Right renal pelvis (tissue), 4 donors: ENCODE measurements at places on chromosomes 11 and 22.

DNA sequence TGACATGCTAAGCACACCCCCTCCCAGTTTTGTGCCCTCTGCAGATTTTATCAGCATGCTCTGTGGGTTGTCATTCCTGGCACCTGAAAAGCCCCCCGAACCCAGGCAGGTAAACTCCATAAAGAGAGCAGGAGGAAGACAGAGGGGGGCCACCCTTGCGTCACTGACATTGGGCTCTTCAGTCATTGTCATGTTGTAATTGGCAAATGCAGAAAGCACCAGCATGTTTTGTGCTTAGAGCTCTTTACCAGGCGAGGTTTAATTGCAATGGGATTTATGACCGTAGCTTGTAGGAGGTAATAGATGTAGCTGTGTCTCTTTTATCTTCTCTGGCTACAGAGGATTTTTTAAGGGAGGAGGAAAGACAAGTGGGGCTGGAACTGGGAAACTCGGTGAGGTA lies 201.7 kb downstream of the GRIK4 start:
- no peak for DNase-seq

GRCh38 chr11:104526006-104526405 lies 362.1 kb upstream of the PDGFD start:
- no peak for DNase-seq

- no peak for DNase-seq
These were observed 804 bp downstream of the ACER3 start for GRCh38 chr11:76861490-76861953.

- DNase-seq, result no peak
These were observed 9.5 kb downstream of the SLC16A8 start for GRCh38 chr22:38074181-38075104.
